ENCODE measurements at places on chromosomes 12 and 14. TPM values are rescaled to one million over a fixed set of nuclear protein-coding genes. Genes with fewer than 3 reads are reported as not detected.

DNA sequence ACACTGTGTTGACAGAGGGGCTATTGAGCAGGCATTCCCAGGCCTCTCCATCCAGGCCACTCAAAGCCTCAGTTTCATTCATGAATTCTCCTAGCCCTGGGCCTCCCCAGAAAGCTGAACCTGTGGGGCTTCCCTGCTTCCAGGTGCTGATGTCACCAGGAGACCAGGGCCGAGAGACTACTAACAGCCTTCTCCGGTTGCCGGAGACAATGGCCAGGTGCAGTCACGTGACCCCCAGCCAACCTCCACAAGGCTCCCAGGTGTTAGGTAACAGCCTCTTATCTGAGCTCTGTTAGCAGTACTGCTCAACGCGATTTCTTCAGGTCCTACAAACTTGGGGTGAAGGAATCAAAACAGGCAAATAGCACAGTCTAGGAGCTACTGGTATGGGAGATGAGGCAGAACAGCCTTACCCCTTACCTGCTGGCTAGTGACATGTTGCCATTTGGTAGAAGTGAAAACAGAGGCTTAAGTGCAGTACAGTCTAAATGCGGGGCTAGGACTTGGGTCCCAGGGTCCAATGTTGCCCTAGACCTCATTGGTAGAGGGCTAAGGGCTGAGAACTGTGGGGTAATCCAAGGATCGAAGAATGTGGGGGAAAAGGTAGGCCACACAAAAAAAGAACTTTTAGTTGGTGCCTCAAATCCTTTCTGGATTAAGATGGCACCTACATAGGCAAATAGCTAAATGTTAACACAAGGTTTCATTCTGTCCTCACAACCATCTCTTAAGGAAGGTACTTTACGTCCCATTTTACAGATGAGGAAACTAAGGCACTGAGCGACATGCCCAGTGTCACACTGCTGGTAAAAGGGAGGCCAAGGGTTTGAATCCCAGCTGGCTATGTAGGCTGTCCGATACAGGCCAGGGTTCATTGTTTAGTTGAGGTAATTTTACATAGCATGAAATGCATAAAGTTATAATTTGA is 3.8 kb downstream of the CCDC88C start:
- peak; percentile 59 for DNase-seq

DNA sequence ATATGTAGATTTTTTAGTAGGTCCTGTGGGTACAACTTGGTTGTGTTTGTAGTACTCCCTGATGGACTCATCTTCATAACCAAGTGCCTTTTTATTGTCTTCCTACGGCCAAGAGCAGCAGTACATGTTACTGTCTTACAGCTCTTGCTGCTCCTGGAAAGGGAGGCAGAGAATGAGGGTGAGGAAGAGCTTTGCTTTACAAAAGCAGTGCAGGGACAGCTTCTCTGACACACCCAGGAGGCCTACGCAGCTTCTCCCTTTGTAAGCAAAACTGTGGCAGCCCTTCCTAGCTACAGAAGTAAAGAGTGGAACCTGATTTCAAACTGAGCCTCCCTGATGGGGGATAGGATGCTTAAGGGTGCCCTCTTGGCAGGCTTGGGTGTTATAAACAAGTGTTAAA is 18.6 kb downstream of the MYRFL start:
- no peak for DNase-seq

Gene FSCB
- not detected for total RNA-seq

DNA sequence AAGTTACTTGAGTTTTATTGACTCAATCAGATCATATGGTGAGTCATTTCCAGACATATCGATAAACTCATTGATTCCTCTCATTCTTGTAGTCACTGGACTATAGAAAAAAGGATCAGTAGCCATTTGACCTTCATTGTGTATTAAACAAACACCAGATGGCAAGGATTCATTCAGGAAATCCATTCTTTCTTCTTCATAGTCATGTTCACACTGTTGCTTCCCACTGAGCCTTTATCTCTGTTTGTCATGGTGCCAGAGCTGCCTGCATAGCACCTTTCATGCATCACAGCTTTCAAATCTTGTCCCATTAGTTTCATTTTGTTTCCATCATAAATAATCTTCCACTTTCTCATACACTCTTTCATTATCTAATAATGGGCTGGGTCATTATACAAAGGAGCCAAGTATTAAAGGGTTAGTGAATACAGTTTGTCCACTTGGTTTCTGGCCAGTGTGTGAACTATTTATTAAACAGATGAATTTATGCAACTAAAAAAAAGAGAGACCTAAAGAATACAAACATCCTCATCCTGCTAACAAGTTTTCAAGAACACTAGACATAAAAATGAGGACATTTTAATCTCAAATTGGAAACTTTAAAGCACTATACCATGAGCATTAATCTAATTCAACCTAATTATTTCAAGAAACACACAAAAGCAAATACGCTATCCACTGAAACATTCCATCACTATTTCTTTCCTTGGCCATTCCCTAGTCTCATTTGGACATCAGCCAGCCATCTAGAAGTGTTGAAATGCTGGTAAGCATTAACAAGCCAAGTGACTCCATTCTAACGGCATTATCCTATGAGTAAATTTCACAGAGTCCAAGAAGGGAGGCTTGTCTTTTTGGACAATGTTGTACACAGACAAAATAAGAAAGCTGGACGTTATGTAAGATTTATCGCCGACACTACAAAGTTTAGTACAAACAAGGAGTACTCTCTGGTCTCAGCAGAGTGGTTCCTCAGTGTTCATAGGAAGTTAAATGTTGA is 476.5 kb downstream of the FOXG1 start:
- DNase-seq: no peak

DNA sequence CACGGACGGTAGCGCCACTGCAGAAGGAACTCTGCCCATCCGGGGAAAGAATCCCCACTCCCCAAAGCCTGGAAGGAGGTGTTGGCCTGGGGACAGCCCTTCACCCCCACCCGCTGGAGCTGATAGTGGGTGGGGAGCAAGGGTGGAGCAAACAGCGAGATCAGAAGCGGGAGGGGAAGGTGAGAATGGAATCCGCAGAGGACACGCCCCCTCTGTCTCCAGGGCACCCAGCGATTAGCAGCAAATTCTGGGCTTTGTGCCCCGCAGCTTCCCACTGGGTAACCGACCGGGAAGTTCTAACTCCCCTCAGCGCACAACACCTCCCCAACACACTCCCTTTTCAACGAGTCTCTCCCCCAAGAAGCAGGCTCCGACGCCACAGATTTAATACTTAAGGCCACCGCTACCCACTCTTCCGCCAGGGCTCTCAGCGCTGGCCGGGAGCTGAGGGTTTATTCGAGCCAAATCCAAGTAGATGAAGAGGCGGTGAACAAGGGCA is 1.4 kb downstream of the SLC25A29 start:
- DNase-seq: no peak

DNA sequence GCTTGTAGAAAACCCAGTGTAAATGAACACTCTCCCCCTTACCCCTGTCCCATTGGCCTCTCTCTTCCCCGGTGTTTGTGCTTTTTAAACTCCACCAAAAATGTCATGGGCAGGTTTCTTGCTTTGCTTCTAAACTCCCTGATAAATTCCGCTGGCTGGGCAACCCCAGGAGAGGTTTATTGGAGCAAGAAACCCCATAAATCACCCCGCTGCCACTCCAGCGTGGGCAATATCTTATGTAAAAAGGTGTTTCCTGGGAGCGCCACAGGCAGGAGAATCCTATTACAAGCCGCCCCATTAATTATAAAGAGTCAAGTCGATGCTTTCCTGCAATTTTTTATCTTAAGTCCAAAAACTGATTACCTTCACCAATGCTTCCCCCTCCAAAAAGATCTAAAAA is 22.8 kb downstream of the LHX5 start:
- DNase-seq: no peak

GRCh38 chr14:59154373-59154772 is 34.1 kb upstream of the DAAM1 start:
- DNase-seq: no peak

GRCh38 chr12:106123551-106124081 is 15.1 kb downstream of the NUAK1 start:
- no peak for DNase-seq

DNA sequence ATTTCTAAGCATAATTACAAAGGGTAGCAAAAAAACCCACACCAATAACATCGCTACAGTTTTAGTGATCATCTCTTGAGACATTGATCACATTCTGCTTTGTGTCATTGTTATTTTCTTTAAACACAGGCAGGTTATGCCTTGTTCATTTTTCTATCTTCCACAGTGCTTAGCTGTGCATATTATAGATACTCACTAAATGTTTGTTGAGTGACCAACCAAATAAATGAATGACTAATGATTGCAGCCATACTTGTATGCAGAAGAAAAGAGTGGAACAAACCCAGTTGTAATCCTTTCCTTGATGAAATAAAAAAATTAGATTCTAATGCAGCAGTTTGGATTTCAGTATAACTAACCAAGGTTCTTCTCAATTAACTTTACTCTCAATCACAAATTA is 81.0 kb upstream of the RASSF8 start:
- DNase-seq: no peak

DNA sequence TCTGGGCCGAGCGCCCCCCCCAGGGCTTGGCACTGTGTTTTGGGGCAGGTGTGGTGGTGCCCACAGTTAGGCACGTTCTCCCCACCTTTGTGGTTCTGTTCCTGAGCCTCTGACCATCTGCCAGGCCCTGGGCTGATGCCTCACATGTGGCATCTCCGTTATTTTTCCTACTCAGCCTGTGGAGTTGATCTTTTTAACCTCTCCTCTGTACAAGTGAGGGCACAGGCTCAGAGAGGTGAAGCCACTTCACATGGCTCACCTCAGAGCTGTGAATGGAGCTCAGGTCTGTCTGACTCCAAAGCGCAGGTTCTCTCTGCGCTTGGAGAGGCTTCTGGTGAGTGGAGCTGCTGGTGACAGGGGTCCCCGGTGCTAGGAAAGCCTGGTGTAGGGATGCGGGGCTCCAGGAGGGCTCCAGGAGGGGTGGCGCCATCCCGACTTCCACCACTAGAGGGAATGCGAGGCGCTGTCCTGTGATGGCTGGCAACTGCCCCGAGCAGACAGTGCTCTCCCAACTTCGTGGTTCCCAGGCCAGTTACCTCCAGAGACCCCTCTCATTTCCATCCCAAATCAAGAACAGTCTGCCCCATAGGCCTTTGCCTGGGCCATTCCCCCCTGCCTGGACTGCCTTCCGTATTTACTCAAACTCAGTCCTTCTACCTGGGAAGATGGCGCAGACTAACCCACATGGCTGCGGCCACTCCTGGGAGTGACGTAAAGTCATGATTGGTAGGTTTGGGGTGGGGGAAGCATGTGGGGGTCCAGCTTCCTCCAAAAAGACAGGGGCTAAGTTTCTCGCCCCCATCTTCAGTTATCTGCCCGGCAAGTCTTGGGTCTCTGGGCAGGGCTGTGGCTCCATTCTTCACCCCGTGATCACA is 9.9 kb downstream of the BCL7A start:
- DNase-seq: peak; percentile 67

Gene STYK1
- 5.9 TPM for total RNA-seq

Gene C12orf50
- not detected for total RNA-seq

DNA sequence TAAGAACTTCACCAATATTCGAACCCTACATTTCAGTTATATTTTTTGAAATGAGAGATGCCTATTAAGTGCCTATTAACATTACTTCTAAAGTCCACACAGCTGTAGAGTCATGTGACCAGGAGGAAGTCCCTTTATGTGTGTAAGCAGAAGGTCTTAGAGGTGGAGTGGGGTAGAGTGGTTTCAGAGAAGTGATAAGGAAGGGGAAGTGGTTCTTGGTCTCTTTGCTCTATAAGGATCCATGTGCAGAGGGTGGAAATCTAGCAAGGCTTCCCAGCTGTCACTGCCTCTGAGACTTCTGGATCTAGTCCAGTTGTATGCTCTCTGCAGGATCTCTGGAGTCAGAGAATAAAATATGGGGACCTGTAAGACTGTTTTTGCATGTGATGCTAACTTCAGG is 673.9 kb downstream of the FLRT2 start:
- DNase-seq: no peak

Gene GLI1
- 0.68 TPM for total RNA-seq

Gene MYO1H
- total RNA-seq: not detected

Gene RNASE4
- 0.63 TPM for total RNA-seq

DNA sequence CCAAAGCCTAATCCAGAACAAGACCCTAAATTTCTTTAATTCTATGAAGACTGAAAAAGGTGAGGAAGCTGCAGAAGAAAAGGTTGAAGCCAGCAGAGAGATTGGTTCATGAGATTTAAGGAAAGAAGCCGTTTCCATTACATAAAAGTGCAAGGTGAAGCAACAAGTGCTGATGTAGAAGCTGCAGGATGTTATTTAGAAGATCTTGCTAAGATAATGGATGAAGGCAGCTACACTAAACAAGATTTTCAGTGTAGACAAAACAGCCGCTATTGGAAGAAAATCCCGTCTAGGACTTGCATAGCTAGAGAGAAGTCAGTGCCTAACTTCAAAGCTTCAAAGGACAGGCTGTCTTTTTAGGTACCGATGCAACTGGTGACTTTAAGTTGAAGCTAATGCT is 65.4 kb upstream of the AMIGO2 start:
- DNase-seq: no peak

DNA sequence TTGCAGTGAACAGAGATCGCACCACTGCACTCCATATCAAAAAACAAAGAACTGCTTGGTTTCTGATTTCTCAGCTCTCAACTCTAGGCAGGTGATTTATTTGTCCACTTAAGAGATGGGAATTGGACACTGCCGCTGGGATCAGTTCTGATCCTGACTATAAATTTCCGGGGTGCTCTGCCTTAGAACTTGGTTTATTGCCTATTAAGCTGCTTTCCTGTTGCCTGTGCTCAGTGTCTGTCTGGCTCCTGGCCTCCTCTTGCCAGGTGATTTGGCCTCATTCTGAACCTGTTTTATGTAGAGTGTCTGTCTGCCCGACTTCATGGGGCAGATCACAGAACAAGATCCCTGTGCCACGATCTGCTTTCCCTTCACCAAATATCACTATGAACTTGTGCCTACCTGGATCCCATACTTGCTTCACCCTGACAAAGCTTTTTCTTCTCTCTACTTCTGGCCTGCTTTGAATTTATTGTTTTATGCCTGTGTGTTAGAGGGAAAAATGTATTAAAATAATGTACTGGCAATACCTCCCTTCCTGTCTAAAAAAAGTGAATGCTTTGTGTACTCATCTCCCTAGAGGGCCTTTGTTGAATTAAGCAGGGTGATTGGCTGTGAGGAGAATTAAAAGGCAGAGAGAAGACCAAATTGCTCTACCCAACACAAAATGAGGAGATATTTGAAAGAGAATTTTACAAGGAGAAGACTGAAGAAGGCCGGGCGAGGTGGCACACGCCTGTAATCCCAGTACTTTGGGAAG is 27.6 kb downstream of the CDKN1B start:
- DNase-seq: no peak

- peak; percentile 72 for DNase-seq
Measured at GRCh38 chr12:57477710-57478681, 1.7 kb downstream of the ARHGAP9 start.

DNA sequence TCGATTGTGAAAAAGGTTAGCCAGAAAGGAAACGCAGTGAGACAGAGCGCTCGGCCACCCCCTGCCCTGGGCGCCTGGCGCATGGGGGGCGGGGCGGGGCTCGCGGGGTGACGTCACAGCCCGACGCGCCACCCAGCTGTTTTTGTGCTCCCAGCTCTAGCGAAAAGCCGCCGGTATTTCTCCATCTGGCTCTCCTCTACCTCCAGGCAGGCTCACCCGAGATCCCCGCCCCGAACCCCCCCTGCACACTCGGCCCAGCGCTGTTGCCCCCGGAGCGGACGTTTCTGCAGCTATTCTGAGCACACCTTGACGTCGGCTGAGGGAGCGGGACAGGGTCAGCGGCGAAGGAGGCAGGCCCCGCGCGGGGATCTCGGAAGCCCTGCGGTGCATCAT is at the start of gene GABARAPL1:
Gene GABARAPL1 (plus strand): TSS at position 139 of the 393 bp plus-strand sequence. CDS start 253 bp downstream, at position 392.
- peak; percentile 82 for DNase-seq

- DNase-seq: no peak
Measured at GRCh38 chr12:10719482-10719881, 3.6 kb downstream of the YBX3 start.

Measured in activated CD8-positive, alpha-beta T cell treated with anti-CD3 and anti-CD28 coated beads, Interleukin-2, amount 10 ng/mL, durations not matched to agents 7 days and 5 days (primary cell).